EL (cell line): ENCODE measurements at places on chromosomes 3 and 15.

DNA sequence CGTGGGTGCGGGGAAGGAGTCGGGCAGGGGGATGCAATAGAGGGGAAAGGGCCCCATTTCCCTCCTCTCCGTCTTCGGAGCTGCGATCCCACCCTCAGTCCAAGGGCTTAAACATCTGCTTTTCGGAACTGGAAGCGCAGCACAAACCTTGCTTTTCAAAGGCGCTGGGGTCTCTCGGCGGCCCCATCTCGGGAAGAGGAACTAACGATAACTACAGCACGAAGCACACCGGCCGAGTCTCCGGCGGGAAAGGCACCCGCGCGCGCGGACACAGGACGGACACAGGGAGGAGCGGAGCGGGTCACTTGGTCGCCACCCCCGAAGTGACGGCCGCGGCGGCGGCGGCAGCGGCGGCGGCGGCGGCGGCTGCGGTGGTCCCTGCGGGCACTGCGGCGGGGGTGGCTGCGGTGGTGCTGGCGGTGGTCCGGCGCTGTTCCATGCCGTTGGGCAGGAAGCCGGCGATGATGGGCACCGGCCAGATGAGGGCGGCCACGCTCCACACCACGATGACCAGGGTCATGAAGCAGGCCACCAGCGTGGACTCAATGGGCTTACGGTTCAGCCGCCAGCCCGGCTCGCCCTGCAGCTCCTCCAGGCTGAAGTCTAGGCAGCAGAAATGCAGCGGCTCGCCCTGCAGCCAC is 1.1 kb downstream of the TMEM158 start:
- DNase-seq: peak; percentile 83

GRCh38 chr15:81828135-81828534 is 217.7 kb downstream of the MEX3B start:
- no peak for DNase-seq

- DNase-seq: no peak
These were observed 150.5 kb upstream of the ZNF385D start for GRCh38 chr3:21901484-21901883.

DNA sequence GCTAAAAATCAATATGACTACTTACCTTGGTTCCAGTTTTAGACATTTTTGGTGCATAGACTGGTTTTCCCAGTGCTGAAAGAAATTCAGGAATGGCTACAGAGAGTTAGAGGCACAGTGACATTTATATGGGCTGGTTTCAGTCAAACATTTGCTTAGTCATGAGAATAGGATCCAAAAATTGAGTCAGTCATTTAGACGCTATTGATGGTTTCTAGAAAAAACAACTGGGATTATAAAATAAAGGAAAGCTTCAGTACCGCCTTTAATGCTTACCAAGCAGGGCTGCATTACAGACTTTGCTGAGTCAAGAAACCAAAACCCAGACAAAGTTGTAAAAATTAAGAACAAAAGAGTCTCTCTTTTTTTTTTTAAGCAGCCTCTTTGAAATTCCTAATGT is at the start of gene CRYGS:
CRYGS (minus strand) TSS at position 100 of the 400 bp plus-strand sequence; CDS start at position 46, 54 bp downstream.
- DNase-seq: no peak

GRCh38 chr3:136070953-136071949 is 105.7 kb downstream of the PPP2R3A start:
- DNase-seq: peak; percentile 93

DNA sequence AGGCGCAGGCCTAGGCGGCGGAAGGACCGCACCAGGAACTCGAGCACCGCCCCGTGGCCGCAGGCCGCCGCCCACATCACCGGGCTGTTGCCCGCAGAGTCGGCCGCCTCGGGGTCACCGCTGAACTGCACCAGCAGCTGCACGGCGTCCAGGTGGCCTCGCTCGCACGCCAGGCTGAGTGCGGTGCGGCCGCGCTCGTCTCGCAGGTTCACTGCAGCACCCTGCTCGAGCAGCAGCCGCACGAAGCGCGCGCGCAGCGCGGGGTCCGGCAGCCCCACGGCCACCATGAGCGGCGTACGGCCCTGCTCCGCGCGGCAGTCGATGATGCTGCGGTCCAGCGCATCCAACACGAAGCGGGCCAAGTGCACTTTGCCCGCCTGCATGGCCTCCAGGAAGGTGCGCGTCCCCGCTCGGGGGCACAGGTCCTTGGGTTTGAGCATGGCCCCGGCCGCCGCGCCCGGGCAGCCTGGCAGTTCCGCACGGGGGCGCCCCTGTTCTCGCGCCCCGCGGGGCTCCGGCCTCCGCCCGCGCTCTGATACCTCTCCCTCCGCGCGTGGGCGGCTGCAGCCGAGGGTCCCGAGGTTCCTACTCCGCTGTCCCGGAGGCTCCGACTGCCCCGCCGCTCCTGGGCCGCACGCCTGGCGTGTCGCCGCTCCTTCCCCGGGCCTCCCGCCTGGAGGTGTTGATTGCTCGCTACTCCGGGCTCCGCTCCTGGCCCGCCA is 556 bp downstream of the ANKRD63 start:
- peak; percentile 32 for DNase-seq

DNA sequence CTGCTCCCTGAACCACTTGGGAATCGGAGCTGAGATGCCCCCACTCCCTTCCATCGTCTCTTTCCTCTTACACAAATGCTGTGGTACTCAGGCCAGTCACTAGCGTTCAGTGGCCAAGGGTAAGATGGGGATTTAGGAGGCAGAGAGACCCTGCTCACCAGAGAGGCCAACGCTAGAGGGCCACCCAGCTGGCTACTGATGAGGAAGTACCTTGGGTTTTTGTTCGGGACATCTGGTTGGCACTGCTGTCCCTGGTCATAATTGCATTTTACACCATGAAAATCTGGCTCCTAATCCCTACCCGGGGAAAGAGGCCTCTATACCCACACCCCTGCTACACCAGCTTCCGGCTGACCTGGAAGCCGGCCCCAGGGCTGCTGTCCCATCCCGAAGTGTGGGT is 7.7 kb downstream of the MAP6D1 start:
- no peak for DNase-seq

DNA sequence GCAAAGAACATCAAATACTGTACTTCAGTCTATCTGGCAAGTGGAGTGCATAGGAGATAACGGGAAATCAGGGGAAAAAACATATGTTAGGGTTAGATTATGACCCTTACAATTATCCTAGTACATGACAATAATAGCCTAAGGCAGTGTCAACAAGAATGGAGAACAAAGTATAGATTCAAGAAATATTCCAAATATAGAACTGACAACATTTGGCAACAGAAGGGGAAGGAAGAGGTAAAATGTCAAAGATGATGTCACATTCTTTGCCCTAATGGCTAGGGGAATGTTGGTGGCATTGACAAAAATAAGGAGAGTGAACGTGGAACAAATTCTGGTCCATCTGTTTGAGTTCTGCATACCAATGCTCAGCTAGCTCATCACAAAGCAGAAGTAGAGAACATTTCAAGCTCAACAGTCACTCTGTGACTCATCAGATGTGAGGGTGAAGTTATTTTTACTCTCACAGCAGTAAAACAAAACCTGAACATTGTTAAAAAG is 15.5 kb upstream of the ATP8B4 start:
- DNase-seq: peak; percentile 80

GRCh38 chr3:141087076-141087777 is 36.1 kb downstream of the SPSB4 start:
- DNase-seq: no peak

- DNase-seq: no peak
These were observed 80.6 kb upstream of the FOXB1 start for GRCh38 chr15:59923508-59923907.

DNA sequence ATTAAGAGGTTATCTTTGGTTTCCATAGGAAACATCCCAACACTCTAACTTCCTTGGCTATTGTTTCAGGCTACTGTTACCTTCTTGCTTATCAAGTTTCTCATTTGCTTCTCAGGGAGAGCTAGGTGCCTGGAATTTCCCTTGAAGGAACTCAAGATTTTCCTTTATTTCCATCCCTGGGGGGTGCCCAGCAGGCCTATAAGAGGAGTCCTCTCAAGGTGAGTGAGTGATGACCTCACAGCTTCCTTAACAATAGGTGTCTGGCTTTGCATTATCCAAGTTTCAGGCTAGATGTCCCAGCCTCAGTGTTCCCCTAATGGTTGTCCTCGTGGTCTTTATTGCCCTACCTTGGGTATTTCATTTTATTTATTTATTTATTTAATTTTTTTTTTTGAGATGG is 12.1 kb upstream of the CTSH start:
- no peak for DNase-seq

DNA sequence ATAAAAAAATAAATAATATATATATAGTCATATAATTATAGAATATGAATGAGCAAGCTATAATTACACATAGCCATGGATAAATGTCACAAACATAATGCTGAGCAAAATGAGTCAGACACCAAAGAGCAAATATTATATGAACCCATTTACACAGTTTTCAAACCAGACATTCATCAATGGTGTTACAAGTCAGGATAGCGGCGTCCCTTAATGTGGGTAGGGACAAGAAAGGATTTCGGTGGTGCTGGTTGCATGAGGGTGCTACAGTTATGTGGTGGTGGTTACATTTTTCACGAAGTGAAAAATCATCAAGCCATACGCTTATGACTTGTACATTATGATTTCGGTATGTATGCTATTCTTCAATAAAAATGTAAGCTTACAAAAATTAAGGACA is 100.5 kb downstream of the HMG20A start:
- DNase-seq: no peak

DNA sequence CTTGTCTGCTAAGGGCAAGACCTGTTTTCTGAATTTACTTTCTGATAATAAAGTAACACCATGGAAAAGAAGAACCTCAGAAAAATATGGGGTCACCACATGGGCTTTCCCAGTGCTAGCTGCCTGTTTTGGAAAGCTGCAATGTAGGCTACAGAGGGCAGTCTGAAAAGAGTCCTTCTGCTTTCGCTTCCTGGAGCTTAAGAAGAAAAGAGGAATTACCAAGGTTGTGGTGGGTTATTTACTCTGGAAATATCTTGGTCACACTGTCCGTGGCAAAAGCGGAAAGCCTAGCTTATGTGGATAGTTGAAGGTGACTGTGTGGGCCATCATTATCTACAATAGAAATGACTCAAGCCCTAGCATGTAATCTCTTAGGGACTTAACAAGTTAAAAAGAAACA is 31.7 kb upstream of the IP6K2 start:
- no peak for DNase-seq

DNA sequence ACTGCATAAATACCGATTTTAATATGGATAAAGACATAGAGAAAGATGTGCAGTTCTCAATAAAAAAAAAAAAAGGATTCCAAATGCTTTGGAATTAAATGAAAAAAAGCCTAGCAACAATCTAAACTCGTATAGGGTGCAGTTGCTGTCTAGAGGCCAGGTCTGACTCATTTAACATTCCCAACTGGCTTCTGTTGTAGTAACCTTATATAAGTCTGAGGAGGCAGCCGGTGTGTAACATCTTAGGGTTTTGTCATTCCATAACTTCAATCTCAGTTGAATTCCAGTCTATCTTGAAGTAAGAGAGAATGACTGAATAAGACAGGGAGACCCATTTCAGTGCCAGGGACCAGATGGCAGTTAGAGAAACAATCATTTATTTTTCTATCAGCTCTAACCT is 6.5 kb downstream of the PDCD10 start:
- peak; percentile 72 for DNase-seq

DNA sequence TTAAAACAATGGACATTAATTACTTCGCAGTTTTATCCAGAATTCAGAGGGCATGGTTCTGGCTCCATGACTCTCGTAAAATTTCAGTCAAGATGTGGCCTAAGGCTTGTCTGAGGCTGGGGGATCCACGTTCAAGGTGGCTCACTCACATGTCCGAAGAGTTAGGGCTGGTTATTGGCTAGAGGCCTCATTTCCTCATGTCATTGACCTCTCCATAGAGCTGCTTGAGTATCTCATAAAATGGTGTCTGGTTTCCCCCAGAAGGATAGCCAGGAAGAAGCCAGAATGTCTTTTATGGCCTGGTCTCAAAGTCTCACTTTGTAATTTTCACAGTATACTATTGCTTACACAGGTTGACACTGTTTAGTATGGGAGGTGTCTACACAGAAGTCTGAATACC is 67.3 kb upstream of the DCBLD2 start:
- no peak for DNase-seq

GRCh38 chr15:75647370-75648155 is at the start of gene SNX33:
Gene SNX33, plus strand, starts transcription at chr15:75647912. Its CDS starts 1,191 bp downstream, at chr15:75649103.
- peak; percentile 89 for DNase-seq

DNA sequence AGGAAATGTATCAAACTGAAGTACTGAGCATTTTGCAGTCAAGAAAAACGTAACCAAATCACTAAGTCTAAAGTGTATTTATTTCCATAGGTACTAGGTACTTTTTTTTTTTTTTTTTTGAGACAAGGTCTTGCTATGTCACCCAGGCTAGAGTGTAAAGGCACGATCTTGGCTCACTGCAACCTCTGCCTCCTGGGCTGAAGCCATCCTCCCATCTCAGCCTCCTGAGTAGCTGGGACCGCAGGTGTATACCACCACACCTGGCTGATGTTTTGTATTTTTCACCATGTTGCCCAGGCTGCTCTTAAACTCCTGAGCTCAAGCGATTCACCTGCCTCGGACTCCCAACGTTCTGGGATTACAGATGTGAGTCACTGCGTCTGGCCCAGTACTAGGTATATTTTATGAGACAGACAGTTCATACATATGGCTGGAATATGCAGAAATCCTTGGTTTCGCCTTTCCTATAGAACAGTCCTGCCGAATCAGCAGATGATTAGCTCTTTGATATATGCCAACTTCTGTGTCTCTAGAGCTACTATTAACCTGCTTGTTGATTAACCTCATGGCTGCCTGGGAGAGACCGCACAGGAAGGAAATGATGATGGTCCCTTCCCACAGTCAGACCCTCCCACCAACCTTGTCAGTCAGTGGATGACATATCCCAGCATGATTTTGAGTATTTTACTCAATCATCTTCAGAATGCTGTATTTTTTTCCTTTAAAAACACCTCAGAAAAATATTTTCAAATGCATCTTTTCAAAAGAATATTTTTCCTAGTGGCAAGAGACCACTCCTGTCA is 32.3 kb downstream of the TMOD3 start:
- no peak for DNase-seq

DNA sequence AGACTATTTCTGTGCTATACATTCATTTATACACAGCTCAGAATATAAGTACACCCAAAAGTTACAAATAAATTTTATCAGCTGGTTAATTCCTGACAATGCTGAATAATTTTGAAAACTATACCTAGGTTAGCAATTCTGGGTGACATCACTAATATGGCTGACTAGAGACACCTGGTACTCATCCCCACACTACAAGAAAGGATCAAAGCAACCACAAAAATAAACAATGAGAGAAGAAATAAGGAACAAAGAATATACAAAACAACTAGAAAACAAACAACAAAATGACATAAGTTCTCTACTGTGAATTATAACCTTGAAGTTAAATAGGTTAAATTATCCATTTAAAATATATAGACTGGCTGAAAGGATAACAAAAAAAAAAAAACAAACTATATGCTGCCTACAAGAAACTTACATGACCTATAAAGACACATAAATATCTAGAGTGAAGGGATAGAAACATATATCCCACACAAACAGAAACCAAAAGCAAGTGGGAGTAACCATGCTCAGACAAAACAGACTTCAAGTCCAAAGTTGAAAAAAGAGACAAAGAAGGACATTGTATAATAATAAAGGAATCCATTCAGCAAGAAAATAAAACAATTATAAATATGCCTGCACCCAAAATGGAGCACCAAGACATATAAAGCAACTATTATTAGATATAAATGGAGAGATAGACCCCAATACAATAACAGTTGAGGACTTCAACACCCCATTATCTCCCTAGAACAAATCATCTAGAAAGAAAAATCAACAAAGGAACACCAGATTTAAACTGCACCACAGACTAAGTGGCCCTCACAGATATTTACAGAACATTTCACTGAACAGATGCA is 57.8 kb downstream of the IMPG2 start:
- DNase-seq: no peak
